ENCODE measurements at places on chromosomes 12 and 14.

GRCh38 chr12:52631676-52632459 lies 13.5 kb upstream of the KRT73 start:
- DNase-seq = no peak

- DNase-seq = no peak
Observed at GRCh38 chr12:107138990-107139389, 45.6 kb upstream of the CRY1 start.

DNA sequence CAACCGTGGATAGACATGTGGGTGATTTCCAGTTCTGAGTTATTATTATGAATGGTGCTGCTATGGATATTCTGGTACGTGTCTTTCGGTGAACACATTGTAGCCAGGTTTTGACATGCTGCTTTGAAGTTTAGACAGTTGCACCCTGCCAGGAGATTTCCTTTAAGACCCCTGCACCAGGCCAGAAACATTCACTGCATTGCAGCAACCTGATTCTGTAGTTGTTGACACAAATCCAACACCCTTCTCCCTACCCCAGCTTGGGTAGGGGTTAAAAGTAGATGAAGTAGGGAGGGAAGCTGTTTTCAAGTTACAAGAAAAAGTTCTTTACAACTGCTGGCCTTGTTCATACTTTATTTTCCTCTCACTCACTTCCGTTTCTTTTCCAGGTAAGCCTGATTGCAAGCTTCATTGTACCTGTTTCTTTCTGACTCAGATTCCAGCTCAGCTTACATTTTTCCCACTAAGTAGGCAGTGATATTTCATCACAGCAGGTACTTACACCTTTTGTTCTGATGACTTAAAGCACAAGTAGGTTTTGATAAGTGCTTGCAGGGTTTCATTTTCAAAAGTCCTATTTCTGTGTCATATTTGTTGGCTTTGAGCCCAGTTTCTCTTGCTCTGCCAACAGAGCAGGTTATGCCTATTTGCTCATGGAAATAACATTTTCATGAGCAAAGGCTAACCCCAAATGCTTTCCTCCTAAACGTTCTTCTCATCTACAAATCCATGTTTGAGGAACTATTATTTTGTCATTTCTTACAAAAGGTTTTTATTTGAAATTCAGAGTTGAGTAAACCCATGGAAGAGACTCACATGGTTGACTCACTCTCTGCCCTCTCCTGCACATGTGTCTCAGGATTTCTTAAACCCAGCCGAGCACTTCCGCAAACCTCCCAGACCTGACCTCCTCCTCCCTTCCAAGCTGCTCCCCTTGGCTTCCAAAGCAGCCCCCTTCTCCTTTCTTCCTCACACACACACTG lies 12.1 kb upstream of the LTA4H start:
- DNase-seq = peak; percentile 64

DNA sequence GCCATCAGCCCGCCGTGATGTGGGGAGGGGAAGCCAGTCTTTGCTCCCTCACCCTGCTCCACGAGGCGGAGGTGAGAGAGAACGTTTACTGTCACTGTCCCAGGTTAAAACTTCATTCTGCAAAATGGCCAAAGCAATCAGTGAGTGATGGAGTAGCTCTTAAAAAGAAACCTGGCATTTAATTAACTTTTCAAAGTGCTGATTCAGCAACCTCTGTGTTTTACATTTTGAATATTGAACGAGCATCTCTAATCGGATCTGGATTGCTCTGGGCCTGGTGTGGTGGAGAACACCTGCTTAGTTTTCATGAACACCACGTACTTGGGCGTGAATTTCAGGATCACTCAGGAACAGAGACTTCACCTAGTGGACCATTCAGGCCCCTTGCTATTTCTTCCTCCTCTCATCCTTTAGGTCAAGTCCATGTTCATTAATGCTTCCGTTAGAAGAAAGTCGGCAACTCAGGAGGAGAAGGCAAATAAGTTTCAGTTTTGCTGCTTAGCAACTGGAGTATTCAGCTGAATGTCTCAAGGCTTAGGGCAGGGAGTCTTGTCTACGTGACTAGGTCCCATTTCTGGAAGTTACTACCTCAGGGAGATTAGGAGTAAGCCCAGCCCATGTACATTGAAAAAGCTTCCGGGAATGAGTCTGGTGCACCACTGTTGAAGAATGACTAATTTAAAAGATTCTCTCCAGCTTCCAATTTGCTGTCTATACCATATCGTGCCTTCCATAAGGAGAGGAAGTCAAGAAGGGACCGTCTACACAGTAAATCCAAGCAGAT lies 68.2 kb downstream of the IFT43 start:
- no peak for DNase-seq

DNA sequence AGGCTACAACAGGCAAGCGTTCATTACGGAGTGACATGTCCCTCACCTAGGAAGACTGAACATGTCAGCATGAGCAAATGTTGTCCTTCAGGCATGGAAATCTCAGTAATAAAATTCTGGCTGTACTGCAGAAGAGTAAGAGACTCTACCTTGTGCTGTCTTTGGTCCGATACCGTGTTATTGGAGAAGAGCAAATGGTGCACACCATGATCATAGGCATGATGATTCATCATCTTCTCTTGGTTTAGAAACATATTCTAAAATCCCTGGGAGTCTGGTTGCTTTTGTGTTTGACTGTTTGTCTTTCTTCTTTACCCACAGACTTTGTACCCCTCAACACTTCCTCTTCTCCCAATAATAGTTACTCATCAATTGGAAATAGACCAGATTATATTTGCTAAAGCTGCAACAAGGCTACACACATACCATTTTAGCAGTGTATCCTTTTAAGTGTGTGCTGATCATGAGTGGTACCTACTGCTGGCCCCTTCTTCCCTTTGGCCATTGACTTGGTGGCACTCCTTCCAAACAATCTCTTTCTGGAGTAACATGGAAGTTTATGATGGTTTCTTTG lies 93.5 kb downstream of the RTN1 start:
- no peak for DNase-seq

GRCh38 chr12:13376610-13377373 lies 180.3 kb downstream of the EMP1 start:
- DNase-seq = no peak

GRCh38 chr14:56730538-56731145 lies 79.6 kb downstream of the OTX2 start:
- DNase-seq = no peak

DNA sequence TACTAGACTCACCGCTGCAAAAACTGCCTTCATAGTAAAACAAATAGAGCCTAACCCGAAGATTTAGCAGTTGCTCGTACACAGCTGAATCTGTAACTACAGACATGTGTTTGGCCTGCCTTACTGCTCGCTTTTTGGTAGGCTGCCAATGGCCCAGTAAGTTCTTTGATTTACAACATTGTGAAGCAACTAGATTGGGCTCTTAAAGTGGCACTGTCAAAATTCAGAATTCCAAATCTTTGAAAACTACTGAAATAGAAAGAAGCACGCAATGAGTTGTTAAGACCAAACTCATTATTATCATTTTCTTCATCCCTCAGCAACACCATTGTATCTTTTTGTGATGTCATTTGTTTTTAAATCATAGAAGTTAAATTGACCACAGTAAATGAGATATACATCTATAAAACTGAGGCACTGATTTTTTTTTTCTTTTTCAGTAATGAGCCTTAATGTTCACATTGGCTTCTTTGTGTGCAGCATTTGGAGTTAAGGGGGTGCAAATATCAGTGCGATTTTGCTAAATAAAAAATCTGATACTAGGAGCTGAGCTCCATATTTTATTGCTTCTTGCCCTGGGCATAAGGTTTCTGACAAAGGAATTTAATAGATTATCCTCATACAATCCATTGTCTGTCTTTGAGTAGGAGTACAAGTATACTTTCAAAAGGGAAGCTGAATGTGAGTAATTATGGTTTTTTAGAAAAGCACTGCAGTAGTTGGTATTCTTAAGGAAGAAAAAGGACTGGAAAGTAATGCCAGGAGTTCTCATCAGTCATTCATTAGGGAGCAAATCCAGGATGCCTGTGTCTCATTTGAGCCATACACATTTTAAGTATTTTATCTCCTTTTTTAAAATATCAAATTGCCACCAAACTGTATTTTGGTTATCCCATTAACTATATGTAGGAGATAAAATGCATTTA lies 138.5 kb downstream of the KICS2 start:
- peak; percentile 96 for DNase-seq

DNA sequence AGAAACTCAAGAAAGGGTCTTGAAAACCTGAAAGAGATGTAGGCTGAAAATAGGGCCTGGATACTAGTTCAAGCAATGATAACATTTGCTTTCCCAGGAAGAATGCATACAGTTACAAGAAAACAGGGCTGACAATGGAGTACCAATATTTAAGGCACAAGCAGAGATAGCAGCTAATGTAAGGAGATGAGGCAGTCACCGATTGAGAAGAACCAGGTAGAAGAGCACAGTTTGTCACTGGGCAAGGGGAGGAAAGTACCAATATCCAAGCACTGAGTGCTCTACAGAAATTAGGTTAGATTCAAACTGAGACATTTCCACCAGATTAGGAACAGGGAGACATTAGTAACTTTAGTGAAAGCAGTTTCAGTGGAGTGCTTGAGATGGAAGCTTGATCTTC lies 19.9 kb downstream of the RPS6KA5 start:
- DNase-seq = no peak

GRCh38 chr12:50400638-50401499 lies at the start of gene LARP4:
TSS of gene LARP4 (plus strand) at chr12:50400885. CDS start at chr12:50401011, 126 bp downstream.
- peak; percentile 96 for DNase-seq

- no peak for DNase-seq
Observed at GRCh38 chr14:99207456-99207855, 64.5 kb downstream of the BCL11B start.

DNA sequence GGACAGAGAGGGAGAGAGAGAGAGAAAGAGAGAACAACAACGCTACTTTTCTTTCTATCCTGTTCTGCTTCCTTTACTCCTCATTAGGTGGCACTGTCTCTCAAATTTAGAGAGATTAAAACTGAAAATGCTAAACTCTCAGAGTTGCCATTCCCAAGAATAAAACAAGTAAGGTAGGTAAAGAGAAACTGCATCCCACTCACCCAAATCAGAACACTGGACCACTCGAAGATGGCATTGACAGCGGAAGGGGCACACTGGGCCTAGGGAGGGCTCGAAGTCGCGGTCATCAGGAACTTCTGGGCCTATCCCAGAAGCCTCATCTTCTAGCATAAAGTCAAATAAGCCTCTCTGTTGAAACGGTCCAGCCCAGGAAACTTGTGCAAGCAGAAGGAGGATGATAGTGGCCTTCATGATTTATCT lies 4.5 kb downstream of the DCN start:
- peak; percentile 70 for DNase-seq

DNA sequence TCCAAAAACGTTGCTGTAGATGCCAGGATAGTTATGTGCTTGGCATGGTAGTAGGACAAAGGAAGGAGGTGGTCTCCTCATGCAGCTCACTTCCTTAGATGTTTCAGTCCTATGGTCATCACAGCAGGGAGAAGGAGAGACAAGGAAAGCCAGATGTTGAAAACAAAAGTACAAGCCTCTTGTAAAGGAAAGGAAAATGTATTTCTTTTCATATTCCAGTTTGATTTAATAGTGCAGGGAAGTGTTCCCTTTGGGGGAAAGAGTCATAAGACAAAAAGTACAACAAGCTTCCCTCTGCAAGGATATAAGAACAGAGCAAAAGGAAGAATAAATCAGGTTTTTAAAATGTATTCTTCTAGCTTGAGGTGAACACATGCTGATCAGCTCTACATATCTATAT lies 8.6 kb upstream of the TMCC3 start:
- no peak for DNase-seq

GRCh38 chr14:102907980-102908730 lies 14.3 kb upstream of the AMN start:
- no peak for DNase-seq

- no peak for DNase-seq
Observed at GRCh38 chr12:88623777-88624548, 43.7 kb upstream of the KITLG start.

GRCh38 chr12:24408305-24408704 lies 458.8 kb upstream of the SOX5 start:
- no peak for DNase-seq

- no peak for DNase-seq
Observed at GRCh38 chr14:84885061-84885460, 644.9 kb upstream of the FLRT2 start.

- DNase-seq = no peak
Observed at GRCh38 chr14:68705741-68706283, 87.1 kb downstream of the ZFP36L1 start.

GRCh38 chr12:117571321-117571720 lies 209.9 kb upstream of the NOS1 start:
- no peak for DNase-seq

DNA sequence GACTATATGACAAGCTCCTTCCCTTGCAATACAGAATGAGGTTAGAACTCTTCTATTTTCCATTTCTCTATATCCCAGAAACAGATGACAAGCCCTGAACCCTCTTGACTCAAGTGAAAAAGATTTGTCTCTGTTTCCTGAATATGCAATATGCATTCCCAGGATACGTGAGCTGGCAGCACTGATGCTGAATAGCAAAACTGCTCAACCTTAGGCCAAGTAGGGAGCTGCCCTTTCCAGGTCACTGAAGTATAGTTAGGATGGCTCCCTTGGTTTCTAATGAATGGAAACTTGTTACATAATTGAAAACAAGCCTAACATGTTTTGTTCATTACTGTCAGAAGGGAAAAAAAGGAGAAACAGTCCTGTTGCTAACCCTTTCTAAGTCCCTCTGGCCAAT lies 47.9 kb upstream of the PLEKHG7 start:
- DNase-seq = peak; percentile 53

DNA sequence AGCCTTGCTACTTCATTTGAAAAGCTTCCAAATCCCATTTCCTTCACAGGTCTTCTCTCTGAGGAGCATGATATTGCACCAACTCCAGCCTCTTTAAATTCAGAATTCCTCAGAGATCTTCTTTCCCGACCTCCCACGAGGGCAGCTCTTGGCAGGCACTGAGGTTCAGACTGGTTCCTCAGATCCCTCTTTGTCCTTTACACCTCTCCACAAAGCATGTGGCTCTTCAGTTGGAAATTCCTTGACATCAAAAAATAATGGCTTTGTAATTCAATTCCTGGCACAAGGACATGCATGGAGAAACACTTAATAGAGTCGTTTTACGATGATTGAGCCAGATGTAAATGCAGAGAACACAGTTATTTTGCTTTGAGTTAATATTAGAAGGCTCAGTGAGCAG lies 63.2 kb upstream of the TMX1 start:
- peak; percentile 14 for DNase-seq

DNA sequence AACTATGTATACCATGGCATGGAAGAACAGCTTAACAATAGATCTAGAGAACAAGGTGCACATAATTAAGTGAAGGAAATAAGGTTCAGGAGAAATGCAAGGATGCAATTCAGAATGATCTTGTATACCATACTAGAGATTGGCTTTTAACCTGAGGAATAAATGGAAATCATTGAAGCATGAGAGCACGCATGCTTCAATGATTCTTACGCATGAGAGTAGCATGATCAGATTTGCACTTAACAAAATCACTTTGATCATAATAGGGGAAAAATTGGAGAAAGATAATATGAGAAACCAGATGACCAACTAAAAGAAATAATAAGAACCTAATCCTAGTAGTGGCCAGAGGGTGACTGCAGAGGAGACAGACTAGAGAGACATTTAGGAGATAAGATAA lies 133.3 kb upstream of the FSCB start:
- DNase-seq = no peak

- DNase-seq = peak; percentile 87
Observed at GRCh38 chr14:99192028-99192621, 79.9 kb downstream of the BCL11B start.

- no peak for DNase-seq
Observed at GRCh38 chr14:22978981-22979671, 3.2 kb downstream of the AJUBA start.
